ENCODE measurements at places on chromosomes 5 and 9.

GRCh38 chr5:169876386-169876785, 103.9 kb downstream of the INSYN2B start:
- peak; percentile 46 for DNase-seq

DNA sequence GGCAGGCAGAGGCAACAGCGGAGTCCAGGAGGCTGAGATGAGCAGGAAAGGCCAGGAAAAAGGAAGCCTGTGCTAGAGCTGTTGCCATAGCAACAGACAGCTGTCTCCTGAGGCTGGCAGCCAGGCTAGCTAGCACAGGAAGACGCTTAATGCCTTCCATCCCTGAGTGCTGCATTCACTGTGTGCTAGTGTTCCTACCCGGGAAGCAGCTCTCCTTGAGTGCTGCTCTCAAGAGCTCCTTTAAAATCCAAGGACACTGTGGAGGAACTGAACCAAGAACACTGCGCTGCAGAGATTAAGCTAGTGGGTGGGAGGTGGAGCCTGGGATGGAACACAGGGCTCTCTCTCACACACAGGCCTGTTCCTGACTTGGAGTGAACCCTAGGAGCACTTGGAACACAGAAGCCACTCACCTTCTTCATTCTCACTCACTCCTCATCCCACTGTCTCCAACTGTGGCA, 53.5 kb upstream of the IL7R start:
- peak; percentile 78 for DNase-seq

DNA sequence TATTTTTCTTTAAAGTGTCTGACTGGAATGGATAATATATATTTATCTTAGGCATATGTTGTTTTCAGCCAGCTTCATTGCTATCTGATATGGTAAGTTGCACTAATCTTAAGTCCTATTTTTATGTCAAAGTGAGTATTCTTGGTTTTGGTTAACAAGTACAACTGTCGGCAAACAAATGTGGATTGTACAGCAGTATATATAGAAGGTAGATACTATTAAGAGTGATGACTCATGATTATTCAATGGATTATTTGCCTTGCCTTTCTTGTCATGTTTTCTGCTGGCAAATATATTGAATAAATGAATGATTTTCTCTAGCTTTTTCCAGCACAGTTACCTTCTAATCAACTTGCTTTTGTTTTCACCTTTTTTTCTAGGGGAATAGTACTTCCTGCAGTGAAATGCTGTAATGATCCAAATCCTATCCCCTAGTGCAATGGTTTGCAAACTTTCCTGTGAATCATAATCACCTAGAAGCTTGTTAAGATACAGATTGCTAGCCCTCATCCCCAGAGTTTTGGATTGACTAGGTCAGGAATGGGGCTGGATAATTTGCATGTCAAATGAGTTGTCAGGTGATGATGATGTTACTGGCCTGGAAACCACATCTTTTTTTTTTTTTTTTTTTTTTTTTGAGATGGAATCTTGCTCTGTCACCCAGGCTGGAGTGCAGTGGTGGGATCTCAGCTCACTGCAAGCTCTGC, 60.8 kb upstream of the ARRDC3 start:
- DNase-seq = no peak

DNA sequence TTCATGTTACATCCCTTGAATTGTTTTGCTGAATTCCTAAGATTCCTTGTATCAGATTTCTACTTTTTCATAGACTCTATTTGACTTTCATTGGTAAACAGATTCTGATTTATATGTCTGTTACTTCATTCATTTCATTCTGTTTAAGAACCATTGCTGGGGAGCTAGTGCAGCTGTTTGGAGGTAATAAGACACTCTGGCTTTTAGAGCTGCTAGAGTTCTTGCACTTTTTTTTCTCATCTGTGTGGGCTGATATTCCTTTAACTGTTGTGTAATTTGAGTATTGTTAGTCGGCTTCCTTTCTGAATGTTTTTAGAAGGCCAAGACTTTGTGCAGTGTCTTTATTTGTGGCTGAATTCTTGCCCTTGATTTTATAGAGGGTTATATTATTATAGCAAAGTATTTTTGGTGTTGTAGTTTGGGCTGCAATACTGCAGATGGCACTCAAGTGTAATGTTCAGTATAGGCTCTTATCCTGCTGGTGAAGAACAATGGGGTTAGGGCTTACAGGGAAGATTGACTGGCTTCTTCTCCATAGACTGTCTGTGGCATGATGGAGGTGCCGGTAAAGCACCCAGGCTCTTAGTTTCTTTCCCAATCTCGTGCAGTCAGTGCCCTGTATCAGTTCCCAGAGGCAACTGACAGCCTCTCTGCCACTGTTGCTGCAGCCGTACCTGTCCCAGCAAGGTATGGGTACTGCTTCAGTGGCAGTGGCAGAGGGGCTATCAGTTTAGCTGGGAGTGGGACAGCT, 162.2 kb downstream of the OXCT1 start:
- DNase-seq = peak; percentile 59

DNA sequence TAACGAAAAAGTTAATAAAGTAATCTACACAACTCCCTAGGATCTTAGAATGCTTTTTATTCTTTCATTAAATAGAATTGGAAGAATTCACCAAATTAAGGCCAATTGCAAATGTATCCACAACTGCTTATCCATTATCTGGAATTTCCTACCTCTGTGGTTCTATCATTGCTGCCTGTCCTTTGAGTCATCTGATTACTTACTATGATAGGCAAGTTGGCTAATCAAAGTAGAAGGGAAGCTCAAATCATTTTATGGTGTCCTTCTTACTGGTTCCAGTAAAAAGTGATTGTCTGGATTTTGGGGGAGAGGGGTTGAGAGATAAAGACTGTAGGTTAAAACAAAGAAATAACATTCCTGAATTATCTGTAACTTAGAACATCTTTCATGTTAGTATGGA, 161.4 kb upstream of the GNA14 start:
- DNase-seq = no peak

DNA sequence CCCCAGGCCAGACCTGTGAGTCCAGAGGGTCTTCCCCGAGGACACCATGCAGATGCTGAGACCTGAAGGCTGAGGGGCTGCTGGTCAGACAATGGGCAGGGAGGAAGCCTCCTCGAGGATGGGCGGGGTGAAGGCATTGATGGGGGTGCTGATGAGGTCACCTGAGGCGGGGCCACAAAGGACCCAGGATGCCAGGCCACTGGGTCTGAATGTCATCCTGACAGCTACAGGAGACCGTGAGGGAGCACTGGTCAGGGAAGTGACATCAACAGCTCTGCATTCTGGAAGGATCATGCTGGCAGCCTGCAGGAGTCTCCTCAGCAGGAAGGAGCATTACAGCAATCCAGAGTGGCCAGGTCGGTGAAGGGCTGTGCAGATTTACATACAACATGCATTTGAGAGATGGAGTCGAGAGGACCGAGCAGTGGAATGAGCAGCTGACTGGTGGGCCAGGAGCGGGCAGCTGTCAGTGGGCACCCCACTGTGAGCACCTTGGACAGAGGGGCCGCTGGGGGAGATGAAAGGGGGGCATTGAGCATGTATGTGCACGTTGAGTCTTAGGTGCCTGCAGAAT, 77.7 kb upstream of the ADAMTS2 start:
- DNase-seq = no peak

DNA sequence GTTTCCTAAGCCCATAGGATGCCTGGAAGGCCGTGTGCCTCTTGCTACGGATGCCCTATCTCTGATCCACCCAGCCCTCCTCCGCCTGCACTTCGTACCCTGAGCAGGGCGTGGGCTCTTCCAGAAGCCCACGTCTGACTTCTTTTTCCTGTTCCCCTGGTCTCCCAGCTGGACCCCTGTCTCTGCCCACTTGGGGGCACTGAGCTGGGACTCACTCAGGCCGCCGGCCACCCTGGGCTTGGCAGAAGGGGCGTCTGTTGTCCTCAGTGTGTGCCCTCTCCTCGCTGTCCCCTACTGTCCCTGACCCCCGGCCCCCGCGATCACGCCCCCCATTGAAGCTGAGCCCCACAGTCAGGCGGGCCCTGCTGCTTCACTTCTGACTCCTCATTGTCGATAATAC, 22.0 kb upstream of the RXRA start:
- no peak for DNase-seq

GRCh38 chr5:149053072-149053695, 9.7 kb downstream of the SH3TC2 start:
- peak; percentile 44 for DNase-seq

DNA sequence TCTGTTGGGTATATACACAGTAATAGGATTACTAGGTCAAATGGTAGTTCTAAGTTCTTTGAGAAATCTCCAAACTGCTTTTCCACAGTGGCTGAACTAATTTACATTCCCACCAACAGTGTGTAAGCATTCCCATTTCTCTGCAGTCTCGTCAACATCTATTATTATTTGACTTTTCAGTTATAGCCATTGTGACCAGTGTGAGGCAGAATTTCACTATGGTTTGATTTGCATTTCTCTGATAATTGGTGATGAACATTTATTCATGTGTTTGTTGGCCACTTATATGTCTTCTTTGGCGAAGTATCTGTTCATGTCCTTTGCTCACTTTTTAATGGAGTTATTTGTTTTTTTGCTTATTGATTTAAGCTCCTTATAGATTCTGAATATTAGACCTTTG, 596.2 kb upstream of the DAB2 start:
- DNase-seq = no peak

GRCh38 chr5:173513521-173513991, 102.9 kb downstream of the BOD1 start:
- DNase-seq = peak; percentile 59

DNA sequence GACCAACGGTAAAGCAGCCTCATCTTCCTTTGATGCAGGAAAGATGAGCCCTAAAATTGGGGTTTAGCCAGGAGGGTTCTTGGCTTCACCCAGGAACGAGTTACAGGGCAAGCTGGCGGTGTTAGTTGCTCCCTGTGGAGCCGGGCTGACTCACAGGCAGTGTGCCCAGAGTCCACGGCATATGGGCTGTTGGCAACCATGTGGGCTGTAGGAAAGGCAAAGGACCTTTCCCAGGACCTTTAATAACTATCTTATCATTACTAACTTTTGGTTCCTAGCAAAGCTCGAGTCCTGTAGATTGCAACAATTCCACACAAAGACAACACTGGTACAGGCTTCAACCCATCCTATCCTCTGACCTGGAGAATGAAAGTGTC, 29.8 kb upstream of the CLPTM1L start:
- peak; percentile 60 for DNase-seq

DNA sequence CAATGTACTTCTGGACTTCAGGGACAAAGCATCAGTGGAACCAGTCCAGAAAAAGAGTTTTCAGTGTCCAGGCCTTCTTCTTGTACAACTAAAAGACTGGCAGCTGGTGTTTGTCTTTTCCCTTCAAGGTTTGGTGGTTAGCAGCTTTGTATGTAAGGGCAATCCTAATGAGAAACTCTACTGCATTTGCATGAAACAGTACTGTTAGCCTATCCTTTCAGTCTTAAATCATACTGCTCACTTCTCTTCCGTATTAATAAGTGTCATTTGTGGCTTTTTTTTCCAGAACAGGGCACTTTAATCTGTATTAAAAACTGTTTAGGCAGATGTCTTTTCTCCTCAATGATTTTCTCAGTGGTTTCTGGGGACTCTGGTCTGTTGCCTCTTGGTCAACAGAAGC, 48.9 kb downstream of the FAM174A start:
- no peak for DNase-seq

- DNase-seq = peak; percentile 38
These were observed 461.6 kb downstream of the RASEF start for GRCh38 chr9:82601293-82601771.

- no peak for DNase-seq
These were observed 2.4 kb upstream of the ZCCHC7 start for GRCh38 chr9:37117956-37118355.

All from fibroblast of gingiva (primary cell).